Pancreas (tissue), 10 donors: ENCODE measurements at places on chromosomes 7 and 10. TPM values are rescaled to one million over a fixed set of nuclear protein-coding genes. Genes with fewer than 3 reads are reported as not detected.

GRCh38 chr10:50909334-50910014 lies 24.0 kb upstream of the A1CF start:
- no peak for DNase-seq

DNA sequence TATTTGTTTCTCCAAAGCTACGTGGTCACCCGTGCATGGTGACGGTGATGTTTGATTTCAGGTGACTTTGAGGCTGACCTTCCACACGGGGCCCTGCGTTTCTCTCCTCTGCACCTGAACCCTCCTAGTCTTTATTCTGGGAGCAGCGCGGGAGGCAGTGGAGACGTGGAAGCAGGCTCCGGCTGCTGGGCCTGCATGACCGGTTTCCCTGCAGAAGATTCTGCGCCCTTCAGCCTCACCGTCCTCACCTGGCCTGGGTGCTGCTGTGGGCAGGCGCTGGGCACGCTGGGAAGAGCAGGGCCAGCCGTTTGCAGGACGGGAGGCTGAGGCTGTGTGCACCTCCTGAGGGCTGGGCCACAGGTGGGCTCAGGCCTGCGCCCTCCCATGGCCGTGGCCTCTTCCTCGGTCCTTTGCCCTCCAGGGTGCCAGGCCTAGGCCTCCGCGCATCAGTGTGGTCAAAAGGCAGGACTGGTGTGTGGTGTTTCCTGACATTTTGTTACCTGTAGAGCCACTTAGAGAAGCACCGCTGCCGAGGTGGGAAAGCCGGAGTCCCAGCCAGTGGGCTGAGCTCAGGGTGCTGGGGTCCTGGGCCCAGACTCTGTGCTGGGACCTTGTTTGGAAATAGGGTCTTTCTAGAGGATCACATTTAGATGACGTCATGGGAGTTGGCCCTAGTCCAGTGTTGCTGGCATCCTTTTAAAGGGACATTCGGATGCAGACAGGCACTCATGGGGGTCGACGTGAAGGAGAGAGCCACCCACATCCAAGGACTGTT lies 478.3 kb downstream of the DNAJB6 start:
- peak; percentile 36 for DNase-seq

DNA sequence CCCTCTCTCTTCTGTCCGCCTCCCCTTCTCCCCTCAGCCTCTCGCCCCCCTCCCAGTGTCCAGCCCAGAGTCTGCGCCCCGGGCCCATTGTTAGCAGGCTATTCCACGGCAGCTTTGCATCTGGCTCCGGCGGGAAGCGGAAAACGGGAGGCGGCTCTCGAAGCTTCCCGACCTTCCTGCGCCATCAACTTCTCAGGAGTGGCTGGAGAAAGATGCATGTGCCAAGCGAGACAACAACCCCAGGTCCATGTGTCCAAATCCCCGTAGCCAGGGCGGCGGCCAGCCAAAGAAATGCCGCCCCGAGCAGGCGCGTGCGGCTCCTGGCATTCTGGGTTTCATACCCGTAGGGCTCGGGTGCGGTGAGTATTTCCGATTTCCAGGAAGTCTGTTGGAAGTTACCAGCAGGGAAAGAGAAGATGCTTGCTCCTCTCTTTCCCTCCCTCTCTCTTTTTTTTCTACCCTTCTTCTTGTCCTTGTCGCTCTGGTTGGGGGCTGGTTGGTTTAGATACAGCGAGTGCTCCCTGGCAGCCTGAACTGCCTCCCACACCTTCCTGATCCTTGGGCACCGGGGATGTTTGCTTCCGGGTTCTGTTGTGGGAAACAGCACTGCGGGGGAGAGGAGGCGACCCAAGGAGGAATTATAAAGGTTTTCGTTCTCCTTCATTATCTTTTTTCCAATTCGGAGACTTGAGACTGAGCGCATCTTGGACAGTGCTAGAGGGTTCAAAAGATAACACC lies 1.2 kb upstream of the HOXA2 start:
- no peak for DNase-seq

- no peak for DNase-seq
Observed at GRCh38 chr7:36895192-36895591, 170.9 kb upstream of the AOAH start.

DNA sequence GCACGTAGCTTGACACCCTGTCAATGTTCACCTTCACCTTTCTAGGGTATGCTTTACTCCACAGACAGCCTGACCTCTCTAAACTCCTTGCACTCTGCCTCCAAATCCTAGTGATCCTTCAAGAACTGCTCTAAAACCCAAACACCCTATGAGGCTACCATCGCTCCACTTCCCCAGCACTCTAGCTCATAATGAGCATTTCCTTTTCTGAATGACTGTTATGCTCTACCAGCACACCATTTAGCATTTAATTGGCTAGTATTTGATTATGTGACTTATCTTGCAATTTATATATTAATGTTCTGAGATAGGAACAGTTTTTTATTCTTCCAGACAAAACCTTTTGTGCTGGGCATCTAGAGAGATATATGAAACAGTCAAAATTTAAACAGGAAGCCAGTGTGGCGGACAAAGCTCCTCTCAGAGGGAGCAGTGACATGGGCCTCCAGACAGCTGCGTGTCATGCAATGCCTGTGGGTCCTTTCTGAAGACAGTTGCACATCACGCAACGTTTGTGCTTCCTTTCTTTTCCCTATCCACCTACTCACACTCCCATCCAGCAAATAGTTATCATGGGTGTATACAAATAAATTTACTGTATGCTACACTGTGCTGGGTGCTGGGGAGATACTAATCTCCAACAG lies 86.3 kb downstream of the ALOX5 start:
- DNase-seq, result no peak

GRCh38 chr7:38775506-38776175 lies 133.3 kb downstream of the VPS41 start:
- no peak for DNase-seq

GRCh38 chr7:78267141-78267540 lies 468.6 kb downstream of the PHTF2 start:
- no peak for DNase-seq

- DNase-seq, result peak; percentile 13
Observed at GRCh38 chr10:133391761-133392518, 2.0 kb upstream of the MTG1 start.

- no peak for DNase-seq
Observed at GRCh38 chr7:81573128-81573527, 196.7 kb downstream of the HGF start.

- no peak for DNase-seq
Observed at GRCh38 chr10:31393844-31394243, 74.8 kb downstream of the ZEB1 start.

DNA sequence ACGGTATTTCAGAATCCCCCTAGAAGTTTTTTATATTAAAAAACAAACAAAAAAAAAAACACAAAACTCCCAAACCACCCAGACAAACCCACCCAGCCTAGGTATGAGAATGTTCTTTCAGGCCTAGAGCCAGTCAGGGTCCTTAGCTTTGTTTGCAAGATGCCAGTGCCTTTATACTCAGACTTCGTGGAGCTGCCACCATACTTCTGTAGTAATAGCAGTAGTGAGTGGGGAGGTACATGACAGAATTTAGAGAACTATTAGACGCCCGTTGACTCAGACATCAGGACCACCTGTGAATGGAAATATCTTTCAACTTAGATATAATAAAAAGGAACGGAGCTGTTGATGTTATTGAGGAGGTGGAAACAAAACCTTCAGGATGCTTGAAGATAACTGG lies 138.2 kb upstream of the MKLN1 start:
- DNase-seq, result no peak

GRCh38 chr7:148687555-148687954 lies 11.1 kb upstream of the CUL1 start:
- DNase-seq, result no peak

GRCh38 chr10:98610836-98611235 lies 164.1 kb upstream of the HPS1 start:
- DNase-seq, result no peak

- no peak for DNase-seq
Observed at GRCh38 chr7:134855442-134855841, 76.0 kb downstream of the CALD1 start.

Gene CARD11
- 0.31 TPM for total RNA-seq
